ENCODE measurements at places on chromosomes 1 and 21.

DNA sequence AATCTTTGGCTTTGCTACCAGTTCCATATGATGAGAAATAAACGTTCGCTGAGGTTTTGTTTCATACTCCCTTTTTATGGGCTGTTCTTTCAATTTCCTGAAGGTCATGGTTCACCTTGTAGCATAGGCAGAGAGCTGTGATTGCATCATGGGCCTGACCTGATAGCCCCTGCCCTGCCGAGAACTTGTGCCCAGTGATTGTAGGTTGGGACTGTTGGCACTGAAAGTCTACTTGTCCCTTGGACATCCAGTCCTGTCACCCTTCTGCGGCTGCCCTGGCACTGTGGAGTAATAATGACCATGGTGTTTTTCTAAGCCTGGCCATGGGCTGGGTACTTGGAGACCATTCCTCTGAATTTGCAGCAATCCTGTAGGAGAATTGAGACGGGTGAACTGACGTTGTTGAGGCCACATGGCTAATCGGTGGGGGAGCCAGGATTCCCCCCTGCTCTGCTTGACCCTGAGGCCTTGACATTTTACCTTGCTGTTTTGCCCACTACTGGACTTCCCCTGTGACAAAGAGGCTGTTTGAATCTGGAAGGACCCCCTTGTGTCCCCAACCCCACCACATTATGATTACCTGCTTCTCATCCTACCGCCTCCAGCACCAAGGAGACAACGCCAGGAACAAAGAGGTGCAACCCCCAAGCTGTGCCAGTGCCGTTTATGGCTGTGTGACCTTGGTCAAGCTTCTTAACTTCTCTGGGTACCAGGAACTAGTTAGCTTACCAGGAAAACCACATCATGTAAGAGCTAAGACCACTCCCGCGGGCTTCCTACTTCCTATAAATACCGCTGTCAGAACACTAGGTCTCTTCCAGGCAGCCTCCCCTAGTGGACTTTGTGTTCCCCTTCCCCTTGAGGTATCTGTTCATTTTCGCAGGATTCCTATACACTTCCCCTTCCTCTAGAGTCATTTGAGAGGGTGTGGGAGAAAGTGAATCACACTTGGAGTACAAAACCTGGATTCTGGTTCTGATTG, 23.4 kb downstream of the SESN2 start:
- no peak for DNase-seq

DNA sequence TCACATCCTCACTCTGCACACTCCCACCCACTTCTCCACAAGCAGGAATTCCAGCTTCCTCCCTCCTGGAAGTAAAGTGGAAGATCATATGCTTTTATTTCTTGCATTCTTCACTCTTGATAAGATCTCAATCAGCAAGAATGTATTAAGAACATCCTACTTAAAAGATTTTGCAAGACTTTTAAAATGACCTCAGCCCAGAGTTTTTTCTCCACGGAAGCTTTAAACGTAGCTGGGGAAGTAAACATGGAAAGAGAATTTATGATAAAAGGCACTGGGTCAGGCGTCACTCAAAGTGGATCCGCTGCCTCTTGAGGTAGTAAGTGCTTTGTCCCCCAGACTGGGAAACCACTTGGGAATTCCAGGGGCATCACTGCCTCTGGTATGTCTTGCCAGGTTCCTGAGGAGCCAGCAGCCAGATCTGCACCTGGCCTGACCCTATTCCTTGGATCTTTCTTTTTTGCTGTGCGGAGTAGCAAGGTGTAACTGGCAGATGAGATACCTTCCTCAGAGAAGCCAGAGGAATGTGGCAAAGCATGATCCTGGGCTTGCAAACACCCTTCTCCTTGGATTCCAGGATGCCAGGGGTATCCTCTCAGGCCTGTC, 33.9 kb downstream of the CDK18 start:
- no peak for DNase-seq

- DNase-seq = no peak
Observed at GRCh38 chr1:212702672-212703071, 3.0 kb upstream of the BATF3 start.

GRCh38 chr1:81936853-81937252, 136.1 kb downstream of the ADGRL2 start:
- DNase-seq = no peak

GRCh38 chr1:70979313-70979712, 68.3 kb downstream of the PTGER3 start:
- no peak for DNase-seq

DNA sequence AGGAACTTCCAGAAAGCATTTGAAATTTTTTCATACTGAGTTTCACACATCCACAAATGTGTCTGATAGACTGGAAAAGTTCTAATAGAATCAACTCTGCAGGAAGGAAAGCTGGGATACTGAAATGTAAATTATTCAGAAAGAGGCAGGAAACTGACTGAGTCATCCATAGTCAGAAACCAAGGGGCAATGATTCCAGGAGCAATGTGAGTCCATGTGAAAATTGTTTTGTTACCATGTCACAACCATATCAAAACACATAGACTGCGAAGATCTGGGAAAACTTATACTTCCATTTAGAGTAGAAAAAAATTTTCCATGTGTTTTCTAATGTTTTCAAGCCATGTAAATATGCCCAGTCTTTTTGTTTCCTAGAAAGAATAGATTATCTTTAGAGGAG, 142.3 kb upstream of the TMPRSS15 start:
- no peak for DNase-seq

DNA sequence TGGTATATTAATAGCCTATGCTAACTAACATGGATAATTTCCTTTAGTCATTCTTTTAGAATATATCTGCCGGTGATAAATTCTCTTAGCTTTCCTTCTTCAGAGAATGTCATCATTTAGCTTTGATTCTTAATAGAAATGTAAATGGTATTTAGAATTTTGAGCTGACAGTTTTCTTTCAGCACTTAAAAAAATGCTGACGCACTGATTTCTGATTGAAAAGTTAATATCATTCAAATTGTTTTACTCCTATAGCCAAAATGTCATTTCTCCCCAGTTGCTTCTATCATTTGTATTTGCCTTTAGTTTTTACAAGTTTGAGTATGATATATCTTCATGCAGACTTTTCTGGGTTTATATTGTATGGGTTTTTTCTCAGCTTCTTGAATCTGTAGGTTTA, 668.0 kb downstream of the LTN1 start:
- DNase-seq = no peak

GRCh38 chr1:100455478-100456072, 82.4 kb upstream of the GPR88 start:
- DNase-seq = no peak

GRCh38 chr1:46301808-46302640, 1.4 kb downstream of the LRRC41 start:
- no peak for DNase-seq

GRCh38 chr1:82299656-82300055, 498.9 kb downstream of the ADGRL2 start:
- no peak for DNase-seq

- DNase-seq = no peak
Observed at GRCh38 chr1:168561989-168562388, 14.4 kb upstream of the XCL1 start.

GRCh38 chr1:116873680-116874271, 35.9 kb upstream of the PTGFRN start:
- DNase-seq = no peak

- DNase-seq = no peak
Observed at GRCh38 chr1:89069951-89070350, 4.9 kb upstream of the GBP1 start.

GRCh38 chr1:117566556-117566955, 39.3 kb upstream of the TENT5C start:
- DNase-seq = no peak

DNA sequence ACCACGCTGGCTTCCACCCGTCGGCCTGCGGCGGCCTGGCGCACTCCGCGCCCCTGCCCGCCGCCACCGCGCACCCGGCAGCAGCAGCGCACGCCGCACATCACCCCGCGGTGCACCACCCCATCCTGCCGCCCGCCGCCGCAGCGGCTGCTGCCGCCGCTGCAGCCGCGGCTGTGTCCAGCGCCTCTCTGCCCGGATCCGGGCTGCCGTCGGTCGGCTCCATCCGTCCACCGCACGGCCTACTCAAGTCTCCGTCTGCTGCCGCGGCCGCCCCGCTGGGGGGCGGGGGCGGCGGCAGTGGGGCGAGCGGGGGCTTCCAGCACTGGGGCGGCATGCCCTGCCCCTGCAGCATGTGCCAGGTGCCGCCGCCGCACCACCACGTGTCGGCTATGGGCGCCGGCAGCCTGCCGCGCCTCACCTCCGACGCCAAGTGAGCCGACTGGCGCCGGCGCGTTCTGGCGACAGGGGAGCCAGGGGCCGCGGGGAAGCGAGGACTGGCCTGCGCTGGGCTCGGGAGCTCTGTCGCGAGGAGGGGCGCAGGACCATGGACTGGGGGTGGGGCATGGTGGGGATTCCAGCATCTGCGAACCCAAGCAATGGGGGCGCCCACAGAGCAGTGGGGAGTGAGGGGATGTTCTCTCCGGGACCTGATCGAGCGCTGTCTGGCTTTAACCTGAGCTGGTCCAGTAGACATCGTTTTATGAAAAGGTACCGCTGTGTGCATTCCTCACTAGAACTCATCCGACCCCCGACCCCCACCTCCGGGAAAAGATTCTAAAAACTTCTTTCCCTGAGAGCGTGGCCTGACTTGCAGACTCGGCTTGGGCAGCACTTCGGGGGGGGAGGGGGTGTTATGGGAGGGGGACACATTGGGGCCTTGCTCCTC, 1.9 kb downstream of the OLIG2 start:
- no peak for DNase-seq

GRCh38 chr1:54937469-54937868, 43.0 kb upstream of the TMEM61 start:
- no peak for DNase-seq

Measured in DMS 273 treated with DMSO at 0.1 percent for 48 hours (cell line).